Daoy (cell line): ENCODE measurements at places on chromosomes 4 and X. TPM values are rescaled to one million over a fixed set of nuclear protein-coding genes. Genes with fewer than 3 reads are reported as not detected.

The MTNR1A gene
- not detected in 2 replicates for total RNA-seq

The MAGEA9B gene
- total RNA-seq, result 0.11 TPM in 1 of 2 replicates, not detected in the other

The PLAC1 gene
- total RNA-seq, result not detected in 2 replicates

The LEF1 gene
- 17.1 and 19.7 TPM in 2 replicates for total RNA-seq

The TMA16 gene
- 43.2 and 61.6 TPM in 2 replicates for total RNA-seq

The CORIN gene
- not detected in 2 replicates for total RNA-seq

The RHOXF1 gene
- not detected in 2 replicates for total RNA-seq

The DGAT2L6 gene
- total RNA-seq, result 0.11 TPM in 1 of 2 replicates, not detected in the other

The ASB12 gene
- not detected in 2 replicates for total RNA-seq

The OSTC gene
- total RNA-seq, result 88.9 and 105 TPM in 2 replicates

The PASD1 gene
- 0.17 and 1.5 TPM in 2 replicates for total RNA-seq

The INTU gene
- total RNA-seq, result 1.3 and 6.6 TPM in 2 replicates

The FTSJ1 gene
- 78.5 and 99.4 TPM in 2 replicates for total RNA-seq

The CLDN22 gene
- not detected in 2 replicates for total RNA-seq

The SAGE1 gene
- not detected in 2 replicates for total RNA-seq

The MAGEA2 gene
- total RNA-seq, result 7.7 and 14.8 TPM in 2 replicates

The IL15 gene
- total RNA-seq, result 1.5 and 3.4 TPM in 2 replicates
